Stimulated activated CD8-positive, alpha-beta memory T cell treated with anti-CD3 and anti-CD28 coated beads, Interleukin-4, amount 100 ng/mL, for 1 hour (primary cell): ENCODE measurements at places on chromosomes 2 and 18.

DNA sequence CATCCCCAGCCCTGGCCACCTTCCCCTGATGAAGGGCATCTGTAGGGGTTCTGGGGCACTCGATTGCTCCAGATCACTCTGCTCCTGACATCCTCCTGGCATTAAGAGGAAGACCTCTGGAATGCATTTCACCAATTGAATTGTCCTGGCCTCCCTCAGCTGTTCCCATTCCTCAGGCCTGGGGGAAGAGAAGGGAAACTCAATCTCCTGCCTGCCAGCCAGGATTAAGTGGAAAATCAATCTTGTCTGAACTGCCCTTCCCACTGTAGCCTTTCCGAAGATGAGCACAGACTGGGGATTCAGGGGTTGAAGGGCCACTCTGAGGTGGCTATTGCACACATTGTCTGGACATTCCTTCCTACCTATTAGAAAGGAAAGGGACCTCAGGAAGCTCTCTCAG lies 99.8 kb downstream of the ALK start:
- DNase-seq = no peak

- DNase-seq = no peak
These were observed 16.1 kb downstream of the DYTN start for GRCh38 chr2:206701952-206702605.

- DNase-seq = no peak
These were observed 257.2 kb upstream of the HDAC4 start for GRCh38 chr2:239657992-239658391.

DNA sequence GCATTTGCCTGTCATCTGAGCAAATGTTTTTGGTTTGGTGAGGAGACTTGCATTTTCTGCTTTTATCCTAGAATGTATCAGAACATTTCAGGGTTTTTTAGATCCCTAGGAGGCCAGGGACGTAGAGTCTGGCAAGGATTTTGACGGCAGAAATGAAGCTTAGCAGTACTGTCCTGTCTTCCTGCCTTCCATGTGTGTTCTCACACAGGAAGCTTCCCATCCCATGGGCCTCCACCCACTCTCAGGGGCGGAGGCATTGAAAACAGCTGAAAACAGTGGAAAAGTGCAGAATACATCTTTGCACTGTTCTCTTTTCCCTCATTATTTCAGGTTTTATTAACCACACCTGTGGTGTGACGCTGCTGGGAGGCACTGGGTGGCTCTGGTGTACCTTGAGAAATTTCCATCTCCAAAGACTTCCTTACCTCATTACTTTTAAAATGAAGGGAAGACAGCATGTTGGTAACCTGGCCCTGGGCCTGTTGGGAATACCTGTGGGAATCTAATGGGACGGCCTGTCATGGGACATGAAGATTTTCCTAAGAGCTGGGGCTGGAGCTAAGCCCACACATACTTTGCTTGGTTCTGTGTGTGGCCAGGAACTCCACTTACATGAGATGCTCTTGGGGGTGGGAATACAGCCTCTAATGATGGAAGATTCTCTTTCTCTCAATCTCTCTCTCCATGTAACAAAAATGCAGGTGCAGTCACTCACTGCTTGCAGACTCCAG lies 20.5 kb downstream of the PCARE start:
- DNase-seq = no peak

DNA sequence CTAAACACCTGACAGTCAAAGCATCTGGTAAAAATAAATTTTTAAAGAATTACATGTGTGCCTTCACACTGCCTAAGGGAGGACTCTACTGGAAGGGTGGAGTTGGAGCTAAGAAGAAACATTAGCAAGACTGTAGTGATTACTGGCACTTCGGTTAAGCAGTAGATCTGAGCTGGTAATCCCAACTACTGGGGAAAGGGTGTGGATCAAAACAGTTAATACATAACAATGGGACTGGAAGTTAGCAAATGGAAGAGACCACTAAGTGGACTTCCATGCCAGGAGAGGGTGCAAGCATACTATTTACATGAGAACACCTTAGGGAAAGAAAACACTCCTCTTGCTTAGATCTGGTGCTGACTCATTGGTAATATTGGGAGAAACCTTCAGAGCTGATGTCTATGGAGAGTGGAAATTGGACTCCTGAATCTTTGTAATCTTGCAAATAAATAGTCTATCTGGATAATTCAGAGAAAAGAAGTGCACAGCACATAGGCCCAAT lies 519.6 kb upstream of the LINC00305 start:
- DNase-seq = no peak

DNA sequence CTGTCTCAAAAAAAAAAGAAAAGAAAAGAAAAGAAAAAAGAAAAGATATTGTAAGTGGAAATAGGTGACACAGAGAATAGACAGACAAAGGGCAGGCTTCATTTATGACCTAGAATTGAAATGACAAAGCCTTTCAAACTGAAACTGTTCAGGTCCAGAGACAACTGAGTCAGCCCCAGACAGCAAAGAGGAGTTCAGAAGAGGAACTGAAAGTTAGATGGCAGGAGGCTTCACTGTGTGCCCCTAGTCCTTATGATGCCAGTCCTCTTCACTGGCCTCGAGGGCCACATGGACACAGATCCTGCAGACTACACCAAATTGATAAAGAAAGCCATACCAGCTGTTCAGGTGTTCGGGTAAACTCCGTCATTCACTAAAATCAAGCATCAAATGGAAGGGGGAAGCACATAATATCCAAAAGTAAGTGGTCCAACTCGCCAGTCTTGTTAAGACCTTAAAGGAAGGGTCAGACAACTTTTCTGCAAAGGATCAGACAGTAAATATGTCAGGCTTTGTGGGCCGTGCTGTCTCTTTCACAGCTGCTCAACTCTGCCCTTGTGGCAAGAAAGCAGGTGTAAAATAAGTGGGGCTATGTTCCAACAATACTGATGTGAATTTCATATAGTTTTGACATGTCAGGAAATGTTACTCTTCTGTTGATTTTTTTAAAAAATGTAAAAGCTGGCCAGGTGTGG lies 231.9 kb upstream of the MGAT5 start:
- DNase-seq = no peak

- DNase-seq = no peak
These were observed 4.7 kb downstream of the GNLY start for GRCh38 chr2:85698880-85699254.

DNA sequence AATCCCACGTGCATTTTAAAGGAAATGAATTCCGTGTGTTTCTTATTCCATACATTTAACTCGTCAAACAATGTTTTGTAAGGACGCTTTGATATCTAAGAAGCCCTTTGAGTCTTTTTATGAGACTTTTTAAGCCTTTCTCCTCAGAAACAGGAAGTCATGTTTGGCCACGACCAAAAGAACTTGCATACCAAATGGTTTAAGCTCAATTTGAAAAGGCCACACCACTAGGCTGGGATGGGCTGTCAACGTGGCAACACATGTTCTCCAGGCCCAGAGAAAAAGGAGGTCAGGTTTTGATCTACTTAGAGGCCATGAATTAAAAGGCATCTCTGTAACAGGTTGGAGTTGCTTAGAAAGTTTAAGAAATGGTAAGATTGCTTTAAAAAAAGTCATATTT lies 441.8 kb downstream of the CMPK2 start:
- DNase-seq = no peak

GRCh38 chr2:214169281-214169680 lies 241.6 kb upstream of the VWC2L start:
- no peak for DNase-seq

DNA sequence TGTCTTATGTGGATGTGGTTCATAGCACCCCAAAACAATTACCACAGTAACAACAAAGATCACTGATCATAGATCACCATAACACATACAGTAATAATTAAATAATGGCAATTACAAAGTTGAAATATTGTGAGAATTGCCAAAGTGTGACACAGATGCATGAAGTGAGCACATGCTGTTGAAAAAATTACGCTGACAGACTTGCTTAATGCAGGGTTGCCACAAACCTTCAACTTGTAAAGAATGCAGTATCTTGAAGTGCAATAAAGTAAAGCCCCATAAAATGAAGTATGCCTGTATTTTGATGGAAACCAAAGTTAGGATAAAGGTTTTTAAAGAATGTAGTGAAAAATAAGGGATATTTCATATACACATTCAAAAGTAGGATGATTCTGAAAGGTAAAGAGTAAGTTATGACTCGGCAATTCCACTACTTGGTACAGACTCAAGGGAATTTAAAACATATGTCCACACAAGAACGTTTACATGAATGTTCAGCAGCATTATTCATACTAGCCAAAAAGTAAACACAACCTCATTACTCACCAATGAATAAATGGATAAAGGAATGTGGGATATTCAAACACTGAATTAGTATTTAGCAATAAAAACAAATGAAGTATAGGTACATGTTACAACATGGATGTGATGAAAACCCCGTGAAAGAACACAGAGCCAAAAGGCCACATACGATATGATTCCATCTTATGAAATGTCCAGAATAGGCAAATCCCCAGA lies 61.6 kb downstream of the SCN9A start:
- DNase-seq = no peak

GRCh38 chr18:58895385-58895784 lies 30.7 kb downstream of the ZNF532 start:
- DNase-seq = no peak

- DNase-seq = no peak
These were observed 89.9 kb downstream of the GULP1 start for GRCh38 chr2:188381614-188382013.

DNA sequence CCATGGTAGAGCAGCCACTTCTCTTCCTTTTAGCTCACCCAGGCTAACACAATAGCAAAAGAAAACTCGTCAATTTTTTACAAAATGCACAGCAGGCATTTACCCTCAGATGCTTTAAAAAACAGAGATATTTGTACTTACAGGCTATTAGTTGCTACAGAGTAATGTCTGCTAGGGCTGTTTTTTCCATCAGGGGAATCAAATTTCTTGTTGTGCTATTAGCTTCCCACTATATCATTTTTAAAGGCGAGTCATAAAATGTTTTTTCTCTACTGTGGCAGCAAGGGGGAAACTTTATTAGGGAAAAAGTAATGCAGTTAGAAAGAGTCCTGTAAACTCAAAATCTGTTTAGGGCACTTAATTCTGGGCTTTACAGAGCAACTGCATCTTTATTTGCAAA lies 277.9 kb upstream of the THSD7B start:
- no peak for DNase-seq

DNA sequence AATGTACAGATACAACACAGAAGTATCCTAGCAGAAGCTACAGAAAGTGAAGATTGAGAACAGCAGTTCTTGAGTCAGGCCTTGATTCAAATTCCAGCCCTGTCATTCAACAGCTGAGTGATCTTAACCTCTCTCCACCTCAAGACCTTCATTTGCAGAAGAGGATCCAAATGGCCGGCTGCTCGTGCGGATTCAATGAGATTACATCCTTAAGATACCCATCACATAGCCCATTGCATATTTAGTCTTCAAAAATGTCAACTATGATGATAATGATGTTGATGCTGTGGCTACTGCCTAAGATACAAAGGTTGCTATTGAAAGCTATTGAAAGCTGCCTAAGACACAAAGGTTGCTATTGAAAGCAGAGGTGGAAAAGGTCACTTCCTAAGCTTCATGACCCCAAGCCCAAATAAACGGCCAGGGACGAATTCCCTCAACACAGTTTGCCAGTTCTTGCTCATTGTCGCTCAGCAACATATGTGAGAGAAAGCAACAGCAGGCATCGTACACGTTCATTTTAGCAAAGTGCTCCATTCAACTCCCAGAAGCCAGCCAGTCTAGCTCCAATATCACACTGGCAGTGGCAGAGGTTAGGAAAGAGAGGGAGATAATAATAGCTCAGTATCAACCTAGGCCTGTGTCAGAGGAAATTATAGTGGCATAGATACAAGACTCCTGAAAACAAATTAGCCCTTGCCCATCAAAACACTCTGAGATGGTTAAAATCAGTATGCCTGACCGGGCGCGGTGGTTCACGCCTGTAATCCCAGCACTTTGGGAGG lies 36.1 kb downstream of the MRPL35 start:
- no peak for DNase-seq

- no peak for DNase-seq
These were observed 118.5 kb downstream of the NRP2 start for GRCh38 chr2:205800773-205801172.

DNA sequence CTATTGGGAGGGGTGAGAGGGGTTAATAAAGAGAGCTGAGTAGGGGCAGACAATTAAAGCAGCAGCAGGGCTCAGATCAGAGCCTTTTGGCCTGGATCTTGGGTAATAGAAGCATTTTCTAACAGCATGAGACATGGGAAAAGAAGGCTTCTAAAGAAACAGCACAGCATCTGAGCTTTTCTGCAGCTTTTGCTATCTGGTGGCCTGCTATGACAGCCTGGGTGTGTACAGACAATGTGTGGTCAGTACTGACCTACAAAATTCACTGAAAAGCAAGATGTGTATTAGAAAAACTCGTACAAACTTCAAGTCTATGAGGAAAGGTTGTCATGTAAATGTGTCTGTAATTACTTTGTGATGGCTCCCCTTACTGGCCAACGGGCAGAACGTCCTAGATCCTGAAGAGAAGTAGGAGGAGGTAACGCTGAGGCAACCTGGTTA lies 95.6 kb downstream of the GALNT3 start:
- DNase-seq = no peak

GRCh38 chr2:211114826-211115455 lies 558.5 kb downstream of the CPS1 start:
- DNase-seq = no peak

DNA sequence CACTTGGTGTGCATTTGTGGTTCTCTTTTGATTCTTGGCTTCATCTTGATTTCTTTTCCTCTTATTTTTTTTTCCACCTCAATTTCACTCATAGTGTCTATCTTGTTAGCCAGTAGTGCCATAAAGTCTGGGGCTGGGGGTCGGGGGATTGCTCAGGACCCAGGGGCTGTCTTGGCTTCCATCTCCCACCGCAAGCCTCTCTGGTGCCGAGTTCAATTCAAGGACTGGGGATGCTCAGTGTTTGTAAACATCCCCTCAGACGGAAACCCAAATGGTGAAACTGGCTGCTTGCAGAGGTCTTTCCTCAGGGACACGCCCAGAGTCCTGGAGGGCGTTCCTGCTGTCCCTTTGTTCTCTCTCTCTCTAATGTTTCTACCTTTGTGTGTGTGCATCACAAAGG lies 173.3 kb downstream of the TWIST2 start:
- DNase-seq = no peak

DNA sequence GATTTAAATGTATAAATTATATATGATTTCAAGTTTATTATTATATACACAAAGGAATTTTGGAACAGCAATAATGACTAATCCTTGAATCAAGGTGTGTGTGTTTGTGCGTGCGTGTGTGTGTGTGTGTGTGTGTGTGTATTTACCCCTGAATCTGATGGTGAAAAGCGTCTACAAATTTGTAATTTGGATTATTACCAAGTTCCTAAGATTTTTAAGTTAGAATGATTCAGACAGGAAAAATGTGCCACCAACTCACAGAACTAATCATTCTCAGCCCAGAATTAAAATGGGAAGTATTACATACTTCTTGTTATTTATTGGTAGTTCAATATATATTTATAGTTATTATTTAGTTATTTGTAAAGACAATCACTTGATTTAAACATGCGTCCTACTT lies 12.3 kb downstream of the CALCRL start:
- no peak for DNase-seq

DNA sequence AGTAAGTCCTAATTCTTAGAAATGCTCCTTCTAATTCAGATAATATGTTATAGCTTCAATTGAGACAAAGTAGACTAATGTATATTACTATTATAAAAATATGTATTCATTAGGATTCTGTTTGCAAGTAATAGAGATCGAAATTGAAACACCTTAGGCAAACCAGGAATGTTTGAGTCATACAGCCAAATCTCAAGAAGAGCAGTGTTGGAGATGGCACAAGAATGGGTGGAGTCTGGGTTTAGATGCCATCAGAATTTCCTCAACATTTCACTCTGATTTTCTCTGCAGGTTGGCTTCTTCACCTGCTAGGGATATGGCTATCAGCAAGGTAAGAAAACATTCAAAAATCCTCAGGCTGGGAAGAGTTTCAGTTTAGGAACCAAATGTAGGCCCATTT lies 405.4 kb downstream of the CCDC85A start:
- DNase-seq = no peak

- no peak for DNase-seq
These were observed 6.8 kb upstream of the PCARE start for GRCh38 chr2:29080886-29081743.
